ENCODE measurements at places on chromosomes 1 and 21. TPM values are rescaled to one million over a fixed set of nuclear protein-coding genes. Genes with fewer than 3 reads are reported as not detected.

The PRAMEF18 gene
- not detected for total RNA-seq

The OR14A16 gene
- total RNA-seq = not detected

The S100A7A gene
- total RNA-seq = not detected

The KRTAP13-3 gene
- total RNA-seq = not detected

The ALPL gene
- total RNA-seq = not detected

DNA sequence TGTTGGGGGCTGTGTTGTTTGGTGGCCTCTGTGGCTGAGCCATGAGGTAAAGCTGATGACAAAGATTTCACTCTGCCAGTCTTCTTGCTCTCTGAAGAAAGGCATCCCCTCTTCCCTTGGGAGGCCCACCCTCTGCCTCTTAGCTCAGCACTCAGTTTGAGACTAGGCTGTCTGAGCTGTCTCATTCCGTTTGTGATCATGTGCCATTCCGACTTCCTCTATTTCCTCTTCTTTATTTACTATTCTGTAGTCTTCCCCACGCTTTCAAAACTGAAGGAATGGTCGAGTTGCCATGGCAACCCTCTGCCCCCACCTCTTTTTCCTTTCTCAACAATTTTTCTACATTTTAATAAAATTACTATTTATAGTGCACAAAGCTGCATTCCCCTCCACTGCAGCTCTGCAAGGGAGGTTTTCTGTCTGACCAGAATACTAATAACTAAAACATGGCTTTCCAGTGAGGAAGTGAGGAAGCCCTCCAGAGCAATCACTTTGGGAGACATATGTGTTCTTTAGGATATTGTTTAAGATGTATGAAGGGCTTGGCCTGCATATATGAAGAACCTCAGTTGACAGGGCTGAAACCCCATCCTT, 30.8 kb downstream of the KCNA3 start:
- DNase-seq = no peak

GRCh38 chr21:44736291-44737004, 25.1 kb upstream of the TSPEAR start:
- no peak for DNase-seq

All from activated CD4-positive, alpha-beta memory T cell treated with anti-CD3 and anti-CD28 coated beads, Interleukin-2, amount 10 ng/mL, durations not matched to agents 7 days and 5 days (primary cell).